ENCODE measurements at places on chromosomes 6 and 20.

DNA sequence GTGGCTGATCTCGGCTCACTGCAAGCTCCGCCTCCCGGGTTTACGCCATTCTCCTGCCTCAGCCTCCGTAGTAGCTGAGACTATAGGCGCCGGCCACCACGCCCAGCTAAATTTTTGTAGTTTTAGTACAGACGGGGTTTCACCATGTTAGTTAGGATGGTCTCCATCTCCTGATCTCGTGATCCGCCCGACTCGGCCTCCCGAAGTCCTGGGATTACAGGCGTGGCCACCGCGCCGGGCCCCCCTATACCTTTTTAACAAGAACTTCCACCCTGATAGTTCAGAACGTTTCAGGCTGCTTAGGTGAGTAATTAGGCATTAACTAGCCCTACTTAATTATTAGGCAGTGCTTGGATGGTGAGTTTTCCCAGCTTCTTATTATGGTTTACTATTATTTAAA is 552.5 kb downstream of the BCKDHB start:
- no peak for DNase-seq

DNA sequence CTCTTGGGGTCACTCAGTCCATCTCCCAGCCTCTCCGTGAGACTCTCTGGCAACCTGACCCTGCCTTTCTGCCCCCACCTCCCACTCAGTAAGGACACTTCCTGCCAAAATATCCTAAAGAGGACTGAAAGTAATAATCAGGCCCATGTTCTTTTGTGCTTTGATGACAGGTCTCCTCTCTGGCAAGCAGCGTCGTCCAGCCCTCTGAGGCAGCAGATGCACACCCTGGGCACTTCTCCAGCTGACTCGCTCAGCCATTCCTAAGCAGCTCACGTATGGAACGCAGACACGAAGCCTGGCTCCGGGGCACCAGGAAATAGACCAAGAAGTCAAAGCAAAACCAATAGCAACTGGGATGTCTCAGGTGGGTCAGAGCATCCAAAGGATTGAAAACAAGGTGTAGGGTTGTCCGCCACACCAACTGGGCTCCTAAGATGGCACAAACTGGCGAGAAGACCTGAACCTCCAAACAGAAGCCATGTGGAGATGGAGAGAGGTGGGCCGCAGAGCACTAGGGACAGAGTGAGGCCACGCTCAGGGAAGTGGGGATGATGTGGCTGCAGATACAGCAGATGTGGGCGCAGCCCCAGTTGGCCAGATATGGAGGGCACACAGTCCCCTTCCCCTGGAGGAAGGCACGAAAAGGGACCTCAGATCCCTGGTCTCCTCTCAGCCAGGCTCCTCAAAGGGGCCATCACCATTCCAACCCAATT is 99.3 kb downstream of the PRND start:
- DNase-seq: peak; percentile 75

- no peak for DNase-seq
Observed at GRCh38 chr6:29793796-29794195, 33.8 kb upstream of the HLA-G start.

GRCh38 chr6:128276311-128276710 is 244.1 kb downstream of the PTPRK start:
- DNase-seq: no peak

- DNase-seq: no peak
Observed at GRCh38 chr6:134254118-134254517, 63.8 kb downstream of the SGK1 start.

GRCh38 chr6:140275725-140276124 is 901.3 kb upstream of the CITED2 start:
- no peak for DNase-seq

- no peak for DNase-seq
Observed at GRCh38 chr6:167956491-167956890, 41.0 kb upstream of the KIF25 start.

- no peak for DNase-seq
Observed at GRCh38 chr6:31557443-31558317, 10.3 kb downstream of the NFKBIL1 start.

DNA sequence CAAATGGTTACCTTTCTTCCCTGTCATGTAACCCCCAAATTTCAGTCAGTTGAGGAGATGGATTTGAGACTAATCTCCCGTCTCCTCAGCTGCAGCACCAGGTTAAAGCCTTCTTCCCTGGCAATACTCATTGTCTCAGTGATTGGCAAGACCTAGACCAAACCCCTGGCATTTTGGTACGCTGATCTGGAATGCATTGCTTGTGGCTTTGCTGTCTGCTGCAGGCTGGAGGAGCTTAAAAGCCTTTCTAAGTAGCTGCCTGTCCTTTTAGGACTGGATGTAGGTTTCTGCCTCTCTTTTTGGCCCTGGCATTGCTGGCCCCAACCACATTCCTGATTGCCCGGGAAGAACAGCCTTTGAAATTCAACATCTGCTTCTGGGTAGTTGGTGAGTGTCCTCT is 729.6 kb upstream of the GJE1 start:
- DNase-seq: no peak

DNA sequence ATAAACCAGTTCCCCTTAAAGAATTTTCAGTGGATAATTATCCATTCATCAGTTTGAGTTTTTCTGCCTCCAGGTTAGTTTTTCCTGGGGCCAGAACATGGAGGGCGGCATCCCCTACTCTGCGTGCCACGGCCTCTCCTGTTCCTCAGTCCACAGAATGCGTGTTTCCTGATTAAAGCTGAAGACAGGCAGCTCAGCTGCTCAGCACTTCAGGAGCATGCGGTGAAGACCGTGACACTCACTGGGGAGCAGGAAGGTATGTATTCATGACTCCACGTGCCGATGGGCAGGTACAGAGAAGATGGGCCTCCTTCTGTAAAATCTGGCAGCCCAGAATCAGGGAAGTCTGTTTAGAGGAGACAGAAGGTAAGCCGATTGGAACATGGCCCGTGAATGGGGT is 2.0 kb upstream of the THBS2 start:
- DNase-seq: no peak

DNA sequence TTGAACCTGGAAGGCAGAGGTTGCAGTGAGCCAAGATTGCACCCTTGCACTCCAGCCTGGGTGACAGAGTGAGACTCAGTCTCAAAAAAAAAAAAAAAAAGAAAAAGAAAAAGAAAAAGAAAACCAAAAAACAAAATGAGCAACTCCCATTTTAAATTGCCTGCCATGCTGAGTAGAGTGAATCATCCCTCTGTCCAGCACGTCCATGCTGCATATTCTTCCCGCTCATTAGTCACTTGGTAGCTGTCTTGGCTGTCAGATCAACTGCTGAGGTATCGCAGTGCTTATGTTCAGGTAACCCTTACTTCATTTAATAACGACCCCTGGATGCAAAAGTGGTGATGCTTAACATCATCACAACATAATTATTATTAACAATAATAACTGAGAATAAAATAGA is 72.6 kb upstream of the RNF24 start:
- no peak for DNase-seq

- no peak for DNase-seq
Observed at GRCh38 chr6:142940487-142940886, 4.5 kb downstream of the HIVEP2 start.

DNA sequence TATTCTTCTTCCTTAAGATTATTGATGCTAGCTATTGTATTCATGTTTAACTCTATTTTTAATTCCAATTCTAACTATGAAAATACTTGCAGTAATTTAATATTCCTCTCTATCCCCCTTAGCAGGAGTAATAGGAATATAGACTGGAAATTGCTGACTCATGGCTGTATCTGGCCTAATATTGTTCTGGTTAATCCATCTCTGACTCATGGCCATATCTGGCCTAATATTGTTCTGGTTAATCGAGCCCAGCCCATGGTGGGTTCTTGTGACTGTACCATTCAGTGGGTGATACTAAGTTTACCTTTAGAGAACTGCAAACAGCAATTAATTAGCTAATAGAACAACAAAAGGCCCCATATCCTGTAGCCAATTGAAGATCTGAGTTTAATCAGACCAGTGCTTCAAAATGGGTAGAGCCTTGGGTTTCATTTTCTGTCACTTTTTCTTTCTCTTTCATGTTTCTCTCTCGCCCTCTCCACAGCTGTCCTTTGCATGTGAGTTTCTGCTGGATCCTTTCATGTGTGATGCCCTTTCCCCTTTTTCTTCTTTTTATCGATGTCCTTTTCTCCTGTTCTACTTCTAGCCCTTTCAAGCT is 50.6 kb downstream of the SLC22A3 start:
- no peak for DNase-seq

DNA sequence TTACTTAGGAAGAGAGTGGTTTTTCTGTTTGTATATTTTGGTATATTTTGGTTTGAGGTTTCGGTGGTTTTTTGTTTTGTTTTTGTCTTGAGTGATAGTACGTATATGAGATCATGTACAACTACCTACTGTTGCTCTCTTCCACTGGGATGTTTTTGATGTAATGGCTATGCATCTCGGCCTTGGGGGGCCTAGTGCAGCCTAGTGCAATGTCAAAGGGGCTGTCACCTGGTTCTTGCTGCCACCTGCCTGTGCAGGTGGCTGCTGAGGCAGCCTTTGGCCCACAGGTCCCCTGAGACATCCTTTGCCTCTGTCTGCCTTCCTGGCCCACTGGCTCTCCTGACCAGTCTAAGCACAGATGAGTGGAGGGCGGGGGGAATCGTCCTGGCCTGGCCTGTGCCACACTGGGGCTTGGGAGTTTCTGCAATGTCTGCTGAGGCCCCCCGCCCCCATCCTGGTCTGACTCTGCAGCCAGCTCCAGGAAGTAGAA is 546.6 kb downstream of the CD83 start:
- DNase-seq: no peak

GRCh38 chr6:72721346-72721745 is 99.5 kb downstream of the KCNQ5 start:
- DNase-seq: no peak

- DNase-seq: no peak
Observed at GRCh38 chr20:37377346-37378081, 31.6 kb downstream of the SRC start.

- DNase-seq: no peak
Observed at GRCh38 chr6:159646116-159646515, 46.9 kb downstream of the SOD2 start.

DNA sequence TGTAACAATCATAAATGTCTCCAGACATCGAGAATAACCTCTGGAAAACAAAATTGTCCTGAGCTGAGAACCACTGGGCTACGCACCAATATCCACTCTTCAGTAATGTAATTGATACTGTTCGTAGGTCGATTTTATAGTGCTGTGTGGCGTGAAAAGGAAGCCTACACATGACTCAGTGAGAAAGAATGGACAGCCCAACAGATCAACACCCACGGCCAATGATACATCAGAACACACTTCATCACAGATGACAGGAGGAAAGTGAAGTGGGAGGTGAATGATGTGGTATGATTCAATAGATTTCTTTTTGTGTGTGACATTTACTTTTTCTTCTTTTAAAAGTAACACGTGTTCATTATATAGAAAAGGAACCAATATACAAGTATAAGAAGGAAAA is 93.5 kb downstream of the RPS12 start:
- no peak for DNase-seq

GRCh38 chr6:149061930-149062329 is 255.6 kb upstream of the TAB2 start:
- no peak for DNase-seq

GRCh38 chr20:40134176-40134575 is 554.9 kb downstream of the MAFB start:
- DNase-seq: no peak

- no peak for DNase-seq
Observed at GRCh38 chr6:17729223-17730077, 22.7 kb upstream of the NUP153 start.
